ENCODE measurements at places on chromosomes 3 and 15. TPM values are rescaled to one million over a fixed set of nuclear protein-coding genes. Genes with fewer than 3 reads are reported as not detected.

- no peaks in the 10 kb centered on the region for H3K4me1 ChIP-seq
- H3K27me3 ChIP-seq, result peaks cover 12% of the 10 kb centered on the region
- H3K36me3 ChIP-seq, result no peaks in the 10 kb centered on the region
- no peak for DNase-seq
- H3K4me3 ChIP-seq, result no peak overlapping the region
Measured at GRCh38 chr15:38193496-38193895, 59.1 kb upstream of the SPRED1 start.

DNA sequence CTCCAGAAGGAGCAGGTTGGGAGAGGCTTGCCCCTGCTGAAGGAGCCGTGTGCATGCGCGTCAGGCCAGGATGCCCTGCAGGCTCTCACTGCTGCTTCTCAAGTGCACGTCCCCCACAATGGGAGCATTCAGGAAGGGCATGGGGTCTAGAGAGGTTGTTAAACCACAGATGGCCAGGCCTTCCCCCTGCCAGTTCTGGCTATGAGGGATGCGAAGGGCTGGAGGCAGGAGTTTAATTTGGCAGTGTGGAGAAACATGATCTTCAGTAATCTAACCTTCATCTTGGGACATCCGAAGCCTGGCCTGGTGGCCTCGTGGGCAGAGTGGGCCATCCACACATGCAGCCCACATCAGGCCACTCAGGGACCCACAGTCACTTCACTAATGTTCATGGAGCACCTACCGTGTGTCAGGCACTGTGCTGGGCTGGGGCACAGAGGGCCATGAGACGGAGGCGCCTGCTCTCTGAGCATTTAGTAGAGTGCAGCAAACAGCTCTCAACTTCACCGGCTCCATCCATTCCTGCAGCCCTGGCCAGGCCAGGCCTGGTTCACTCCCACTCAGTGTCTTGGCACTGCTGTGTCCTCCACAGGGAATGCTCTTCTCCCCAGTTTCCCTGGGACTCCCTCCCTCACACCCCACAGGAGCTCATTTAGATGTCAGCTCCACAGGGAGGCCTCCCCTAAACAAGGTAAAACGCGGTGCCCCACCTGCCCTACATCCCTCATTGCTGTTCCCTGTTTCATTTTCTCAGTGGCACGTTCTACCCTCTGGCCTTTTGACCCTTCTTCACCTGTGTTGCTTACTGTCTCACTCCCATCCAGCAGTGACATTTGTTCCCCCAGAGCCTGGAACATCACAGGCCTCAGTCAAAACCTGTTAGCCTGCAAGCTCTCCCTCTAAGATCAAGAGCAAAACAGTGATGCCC is 4.0 kb downstream of the CFAP100 start:
- no peaks in the 10 kb centered on the region for H3K4me1 ChIP-seq
- H3K36me3 ChIP-seq, result no peaks in the 10 kb centered on the region
- peaks cover 26% of the 10 kb centered on the region for H3K27me3 ChIP-seq
- H3K27ac ChIP-seq, result no peak overlapping the region
- no peak overlapping the region for H3K4me3 ChIP-seq

- H3K4me1 ChIP-seq, result no peaks in the 10 kb centered on the region
- H3K4me3 ChIP-seq, result no peak overlapping the region
- peaks cover 6% of the 10 kb centered on the region for H3K27me3 ChIP-seq
- no peak overlapping the region for H3K27ac ChIP-seq
Measured at GRCh38 chr3:129418041-129418973, 10.1 kb downstream of the EFCAB12 start.

DNA sequence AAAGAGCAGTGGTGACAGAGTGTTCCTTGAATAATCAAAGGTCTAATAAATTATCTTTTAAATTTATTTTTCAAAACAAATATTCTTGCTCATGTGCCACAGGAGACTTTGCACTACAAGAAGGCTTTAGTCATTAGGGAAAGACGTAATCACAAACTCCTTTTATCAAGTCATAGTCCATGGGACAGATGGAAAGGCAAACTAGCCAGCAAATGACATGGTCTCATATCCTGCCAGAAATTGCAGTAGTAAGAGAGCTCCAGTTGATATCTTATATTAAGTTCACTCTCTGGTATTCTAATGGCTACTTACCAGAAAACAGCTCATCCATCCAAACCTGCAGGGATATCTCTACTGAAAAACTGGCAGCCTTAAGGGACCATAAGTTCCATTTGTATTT is 225.0 kb upstream of the TP63 start:
- H3K4me3 ChIP-seq, result no peak overlapping the region
- no peaks in the 10 kb centered on the region for H3K36me3 ChIP-seq
- H3K4me1 ChIP-seq, result no peaks in the 10 kb centered on the region
- H3K27ac ChIP-seq, result no peak overlapping the region

DNA sequence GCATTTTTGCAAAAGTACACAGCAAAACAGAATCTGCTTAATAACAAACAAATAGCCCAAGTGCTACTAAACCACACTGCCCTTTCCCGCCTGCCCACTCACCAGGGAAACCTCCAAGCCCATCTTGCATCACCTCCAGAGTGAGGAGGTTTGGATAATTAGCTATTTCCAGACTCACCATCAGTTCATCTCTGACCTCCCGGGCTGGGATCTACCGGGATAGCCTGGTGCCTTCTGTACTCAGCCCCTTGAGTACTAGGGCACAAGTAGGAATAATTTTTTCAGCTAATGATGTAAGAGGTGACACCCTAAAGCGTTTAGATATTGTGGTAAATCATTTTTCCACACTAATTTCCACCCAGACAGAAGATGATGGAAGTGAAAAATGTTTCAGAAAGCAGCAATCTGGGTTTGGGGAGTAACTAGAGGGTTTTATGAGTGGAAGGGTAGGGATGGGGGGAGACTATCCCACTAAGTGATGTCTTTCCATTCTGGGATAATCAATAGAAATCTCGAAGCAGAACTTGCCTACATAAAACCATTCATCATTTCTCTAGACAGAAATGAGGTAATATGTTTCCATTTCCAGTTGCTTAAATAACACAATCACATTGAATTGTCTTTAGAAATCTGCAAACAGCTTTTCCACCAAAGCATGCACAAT is 40.9 kb downstream of the TAFA4 start:
- no peaks in the 10 kb centered on the region for H3K4me1 ChIP-seq
- H3K27me3 ChIP-seq, result peaks cover 23% of the 10 kb centered on the region
- DNase-seq, result no peak
- no peak overlapping the region for H3K27ac ChIP-seq

DNA sequence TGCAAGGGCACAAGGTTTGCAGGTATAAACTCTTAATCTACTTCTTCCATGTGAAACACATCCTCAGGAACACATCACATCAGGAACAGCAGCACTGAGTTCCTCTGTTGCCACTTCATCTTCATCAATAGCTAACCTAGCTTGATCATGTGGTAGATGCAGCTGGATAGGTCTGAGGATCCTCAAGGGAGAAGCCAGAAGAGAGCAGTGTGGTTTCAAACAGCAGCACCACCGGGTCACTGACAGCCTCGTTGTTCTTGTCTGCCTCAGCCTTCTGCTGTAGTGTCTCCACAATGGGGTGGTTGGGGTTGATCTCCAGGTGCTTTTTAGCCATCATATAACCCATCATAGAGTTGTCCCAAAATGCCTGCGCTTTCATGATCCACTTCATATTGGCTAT is 58.8 kb downstream of the ADAM10 start:
- DNase-seq, result no peak
- peaks cover 23% of the 10 kb centered on the region for H3K4me1 ChIP-seq
- no peaks in the 10 kb centered on the region for H3K27me3 ChIP-seq
- peaks cover 28% of the 10 kb centered on the region for H3K36me3 ChIP-seq

- H3K4me1 ChIP-seq, result no peaks in the 10 kb centered on the region
- DNase-seq, result no peak
- no peaks in the 10 kb centered on the region for H3K27me3 ChIP-seq
- H3K4me3 ChIP-seq, result no peak overlapping the region
- H3K36me3 ChIP-seq, result no peaks in the 10 kb centered on the region
Measured at GRCh38 chr3:117752984-117753717, 1043.6 kb downstream of the TUSC7 start.

GRCh38 chr3:50652709-50653108 is 22.0 kb upstream of the DOCK3 start:
- peak; percentile 66 for DNase-seq
- H3K27ac ChIP-seq, result peak overlapping the region; percentile 21
- no peak overlapping the region for H3K4me3 ChIP-seq
- H3K27me3 ChIP-seq, result no peaks in the 10 kb centered on the region

DNA sequence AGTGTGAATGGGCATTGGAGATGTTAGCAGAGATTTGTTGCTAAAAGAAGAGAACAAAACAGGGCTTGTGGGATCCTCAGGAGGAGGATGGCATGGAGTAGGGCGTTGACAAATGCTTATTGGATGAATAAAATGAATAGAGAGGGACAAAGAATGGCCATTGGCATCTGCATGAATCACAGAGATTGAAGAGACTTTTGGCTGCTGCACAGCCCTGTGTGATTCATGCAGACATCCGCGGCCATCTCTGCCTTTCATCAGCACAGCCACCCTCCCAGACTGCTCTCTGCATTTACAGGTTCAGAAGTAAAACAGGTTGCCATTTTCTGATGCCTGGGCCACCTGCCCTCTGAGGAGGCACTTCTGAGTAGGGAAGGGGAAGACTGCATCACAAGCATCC is 397.9 kb downstream of the EPHB1 start:
- no peaks in the 10 kb centered on the region for H3K36me3 ChIP-seq
- no peaks in the 10 kb centered on the region for H3K4me1 ChIP-seq
- no peak for DNase-seq
- no peak overlapping the region for H3K4me3 ChIP-seq

DNA sequence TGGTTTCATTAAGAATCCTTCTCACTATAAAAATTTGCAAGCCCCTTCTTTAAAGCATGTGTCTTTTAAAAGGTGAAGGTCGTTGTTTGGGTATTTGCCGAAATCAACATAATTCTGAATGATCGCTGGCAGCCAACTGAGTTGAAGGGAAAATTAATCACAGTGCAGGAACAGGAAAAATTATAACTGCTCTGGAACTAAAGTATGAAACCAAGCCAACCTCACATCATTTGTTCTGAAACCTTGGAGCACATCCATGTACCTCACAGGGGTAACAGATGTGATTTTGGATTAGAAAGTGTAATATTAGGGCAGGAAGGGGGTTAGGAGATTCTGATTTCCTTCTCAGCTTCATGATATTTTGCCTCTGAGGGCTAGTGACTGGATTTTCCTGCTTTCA is 52.2 kb upstream of the PTX3 start:
- H3K4me1 ChIP-seq, result no peaks in the 10 kb centered on the region
- peaks cover 3% of the 10 kb centered on the region for H3K27me3 ChIP-seq
- no peak for DNase-seq
- no peak overlapping the region for H3K27ac ChIP-seq
- no peak overlapping the region for H3K4me3 ChIP-seq
- H3K36me3 ChIP-seq, result no peaks in the 10 kb centered on the region

- no peak overlapping the region for H3K27ac ChIP-seq
- no peak overlapping the region for H3K4me3 ChIP-seq
- H3K36me3 ChIP-seq, result no peaks in the 10 kb centered on the region
Measured at GRCh38 chr3:32383136-32383711, 8.4 kb upstream of the CMTM7 start.

- peaks cover 19% of the 10 kb centered on the region for H3K27me3 ChIP-seq
- no peak overlapping the region for H3K27ac ChIP-seq
- no peaks in the 10 kb centered on the region for H3K36me3 ChIP-seq
- no peak for DNase-seq
- H3K4me1 ChIP-seq, result peaks cover 7% of the 10 kb centered on the region
Measured at GRCh38 chr3:112778353-112778948, 68.2 kb downstream of the CD200R1L start.

DNA sequence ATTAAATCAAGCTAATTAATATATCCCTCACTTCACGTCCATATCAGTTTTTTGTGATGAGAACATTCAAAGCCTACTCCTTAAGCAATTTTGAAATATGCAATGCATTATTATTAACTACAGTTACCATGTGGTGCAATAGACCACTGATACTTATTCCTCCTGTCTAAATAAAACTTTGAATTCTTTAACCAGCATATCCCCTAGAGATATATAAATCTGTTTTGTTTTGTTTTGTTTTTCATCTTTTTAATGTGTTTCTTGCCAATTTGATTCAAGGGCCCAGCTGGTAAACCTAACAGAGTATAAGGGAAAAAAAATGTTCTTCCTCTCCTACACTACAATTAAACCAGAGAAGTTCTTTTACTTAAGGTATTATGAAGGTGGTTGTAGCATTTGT is 524.2 kb downstream of the NAALADL2 start:
- H3K36me3 ChIP-seq, result no peaks in the 10 kb centered on the region
- no peak overlapping the region for H3K27ac ChIP-seq
- no peaks in the 10 kb centered on the region for H3K4me1 ChIP-seq

DNA sequence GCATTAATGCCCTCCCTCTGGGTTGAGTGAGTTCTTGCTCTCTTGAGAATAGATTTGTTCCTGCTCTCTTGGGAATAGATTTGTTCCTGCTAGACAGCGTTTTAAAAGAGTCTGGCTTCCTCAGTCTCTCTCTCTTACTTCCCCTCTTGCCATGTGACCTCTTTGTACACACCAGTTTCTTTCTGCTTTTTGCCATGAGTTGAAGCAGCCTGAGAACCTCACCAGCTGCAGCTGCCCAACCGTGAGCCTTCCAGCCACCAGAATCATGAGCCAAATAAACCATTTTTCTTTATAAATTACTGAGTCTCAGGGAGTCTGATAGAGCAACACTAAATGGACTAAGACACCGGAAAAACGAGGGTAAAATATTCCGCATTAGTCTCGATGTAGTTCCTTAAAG is 253.6 kb downstream of the CNTN6 start:
- no peak overlapping the region for H3K4me3 ChIP-seq
- no peaks in the 10 kb centered on the region for H3K36me3 ChIP-seq

DNA sequence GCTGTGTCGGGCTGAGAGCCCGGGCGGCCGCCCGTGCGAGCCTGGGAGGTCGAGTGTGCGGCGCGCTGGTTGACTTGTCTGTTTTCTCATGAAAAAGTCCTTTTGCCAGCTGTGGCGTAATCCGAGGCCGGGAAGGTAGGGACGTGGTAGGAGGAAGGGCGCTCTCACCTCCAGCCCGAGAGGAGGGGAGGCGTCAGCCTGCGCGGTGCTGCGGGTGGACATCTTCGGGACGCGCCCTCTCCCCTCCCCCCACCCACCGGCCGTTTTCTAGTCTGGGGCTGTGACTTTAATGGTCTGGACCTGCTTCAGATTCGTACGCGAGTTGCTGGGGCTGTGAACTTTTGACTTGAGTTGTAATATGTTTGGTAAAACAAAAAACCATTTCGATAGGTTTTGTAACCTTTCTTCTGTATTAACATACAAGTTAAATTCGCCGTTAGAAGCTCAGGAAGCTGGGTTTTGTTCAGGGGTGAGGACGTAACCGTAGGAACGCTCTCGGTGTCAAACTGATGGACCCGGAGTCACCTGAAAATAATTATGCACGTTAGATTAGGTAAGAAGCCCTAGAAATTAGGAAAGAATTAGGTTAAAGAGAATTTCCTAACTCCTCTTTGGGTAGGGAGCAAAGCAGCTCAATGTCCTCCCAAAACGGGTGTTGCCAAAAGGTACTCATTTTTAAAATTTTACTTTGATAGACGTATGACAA is 762 bp downstream of the NCK1 start:
- H3K4me3 ChIP-seq, result peak overlapping the region; percentile 92
- peaks cover 26% of the 10 kb centered on the region for H3K36me3 ChIP-seq
- peaks cover 49% of the 10 kb centered on the region for H3K4me1 ChIP-seq
- DNase-seq, result peak; percentile 48

- peaks cover 3% of the 10 kb centered on the region for H3K27me3 ChIP-seq
- no peak for DNase-seq
- no peak overlapping the region for H3K4me3 ChIP-seq
Measured at GRCh38 chr15:90114451-90114901, 12.2 kb upstream of the IDH2 start.

Gene CPN2
- not detected for total RNA-seq

Gene PLA2G4E
- total RNA-seq, result not detected

Gene SETMAR
- 10.2 TPM for total RNA-seq

Gene EPB42
- total RNA-seq, result not detected

Gene ATP13A5
- total RNA-seq, result not detected

Gene TTLL13
- total RNA-seq, result not detected

Gene SPATA16
- total RNA-seq, result not detected

Gene RHCG
- not detected for total RNA-seq

Gene CNTN3
- total RNA-seq, result not detected
